ENCODE measurements at places on chromosomes 6 and 20.

- peak; percentile 36 for DNase-seq
Observed at GRCh38 chr6:12148841-12149240, 136.7 kb downstream of the HIVEP1 start.

DNA sequence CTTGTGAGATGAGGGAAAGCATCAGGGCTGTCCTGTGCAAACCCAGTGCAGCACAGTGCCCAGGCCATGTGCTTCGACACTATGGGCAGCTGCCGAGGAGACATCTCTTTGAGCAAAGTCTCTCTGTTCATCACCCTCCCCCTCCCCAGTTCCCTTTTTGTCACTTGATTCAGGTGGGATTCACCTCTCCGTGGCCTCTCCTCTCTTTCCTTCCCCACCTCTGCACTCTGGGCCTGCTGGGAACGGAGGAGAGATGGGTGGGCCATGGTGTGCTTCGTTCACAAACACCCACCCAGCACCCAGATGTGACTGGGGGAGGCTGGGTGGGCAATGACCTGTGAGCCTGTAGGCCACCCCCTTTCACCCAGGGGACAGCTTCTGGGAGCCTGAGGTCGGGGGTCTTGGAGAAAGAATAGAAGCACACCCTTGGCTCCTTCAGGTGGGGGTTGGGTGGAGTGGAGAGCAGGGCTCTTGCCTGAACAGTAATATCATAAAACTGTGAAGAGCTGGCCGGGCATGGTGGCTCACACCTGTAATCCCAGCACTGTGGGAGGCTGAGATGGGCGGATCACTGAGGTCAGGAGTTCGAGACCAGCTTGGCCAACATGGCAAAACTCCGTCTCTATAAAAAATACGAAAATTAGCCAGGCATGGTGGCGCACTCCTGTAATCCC, 33.5 kb upstream of the DLGAP4 start:
- no peak for DNase-seq

GRCh38 chr20:21183722-21184121, 57.8 kb downstream of the KIZ start:
- DNase-seq, result no peak

DNA sequence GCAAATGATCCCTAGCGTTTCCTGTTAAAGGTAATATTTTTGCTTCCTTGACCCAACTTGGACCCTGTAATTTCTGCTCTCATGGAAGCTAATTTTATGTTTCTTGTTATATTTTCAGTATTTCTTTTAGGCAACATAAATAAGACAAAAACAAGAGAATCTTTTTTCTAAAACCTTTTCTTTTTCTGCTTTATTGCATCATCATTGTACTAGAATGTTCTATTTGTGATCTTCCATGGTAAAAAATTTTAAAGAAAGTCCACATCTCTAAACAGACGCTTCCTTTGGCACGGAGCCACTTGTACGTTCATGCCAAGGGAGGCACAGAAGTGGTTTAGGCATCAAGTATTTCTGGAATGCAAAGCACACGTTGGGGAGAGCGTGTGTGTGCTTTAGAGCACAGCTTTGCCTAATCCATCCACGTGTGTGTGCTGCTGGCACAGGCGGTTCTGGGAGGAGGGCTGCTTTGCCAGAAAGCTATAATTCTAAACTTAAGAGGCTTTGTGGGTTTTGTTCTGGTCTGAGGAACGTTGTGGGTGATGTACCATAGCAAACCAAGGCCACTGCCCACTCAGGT, 98.3 kb downstream of the SASH1 start:
- peak; percentile 91 for DNase-seq

- DNase-seq, result no peak
Observed at GRCh38 chr6:116542426-116542825, 3.1 kb downstream of the TRAPPC3L start.

DNA sequence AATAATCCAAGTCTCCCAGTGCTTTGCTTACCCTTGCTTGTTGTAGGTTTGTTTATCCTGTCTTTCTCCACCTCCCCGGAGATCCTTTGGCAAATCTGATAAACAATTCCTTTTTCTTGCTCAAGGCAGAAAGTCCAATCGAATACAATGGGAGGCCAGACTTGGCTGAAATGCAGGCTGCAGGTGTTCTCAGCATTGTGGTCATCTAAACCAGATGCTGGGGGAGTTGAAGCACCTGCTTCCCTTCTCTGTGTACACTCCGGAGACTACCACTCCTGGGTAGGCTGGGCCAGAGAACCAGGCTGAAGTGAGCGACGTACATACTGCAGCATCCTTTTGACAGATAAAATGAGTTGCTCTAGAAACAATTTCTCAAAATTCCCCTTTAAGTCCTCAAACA, 82.6 kb upstream of the PREP start:
- no peak for DNase-seq

DNA sequence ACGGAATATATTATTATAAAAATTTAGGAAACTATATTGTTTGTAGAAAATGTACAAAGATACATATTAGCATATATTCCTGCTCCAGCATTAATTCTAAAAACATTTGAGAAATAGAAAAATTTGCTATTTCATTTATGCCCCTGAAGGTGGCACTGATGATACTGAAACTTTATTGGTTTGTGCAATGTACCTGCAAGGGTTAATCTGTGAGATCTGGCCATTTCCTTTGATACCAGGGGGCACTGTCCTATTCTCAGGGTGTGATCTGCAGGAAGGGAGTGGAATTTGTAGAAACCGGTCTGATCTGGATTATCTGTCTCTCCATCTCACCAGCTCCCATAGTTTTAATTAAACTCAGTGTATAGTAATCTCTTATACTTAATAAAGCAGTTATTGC, 625.1 kb upstream of the IMPG1 start:
- peak; percentile 65 for DNase-seq

DNA sequence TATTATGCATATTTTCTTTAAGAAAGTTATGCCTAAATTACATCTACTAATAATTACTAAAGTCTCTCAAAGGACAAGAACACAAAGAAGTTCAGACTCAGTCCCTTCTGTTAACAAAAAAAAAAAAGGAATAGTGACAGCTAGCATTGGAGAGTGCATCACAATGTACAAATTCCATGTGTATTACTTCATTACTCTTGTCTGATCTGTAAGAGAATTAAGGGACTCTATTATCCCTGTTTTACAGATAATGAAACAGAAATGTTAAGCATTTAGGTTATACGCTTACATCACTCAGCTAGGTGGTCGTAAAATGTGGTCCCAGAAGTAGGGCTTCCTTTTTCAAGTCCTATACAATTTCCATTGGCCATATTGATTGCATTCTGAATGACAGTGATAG, 17.2 kb upstream of the VNN1 start:
- peak; percentile 25 for DNase-seq

- DNase-seq, result peak; percentile 42
Observed at GRCh38 chr6:164303102-164303964, 888.8 kb downstream of the QKI start.

DNA sequence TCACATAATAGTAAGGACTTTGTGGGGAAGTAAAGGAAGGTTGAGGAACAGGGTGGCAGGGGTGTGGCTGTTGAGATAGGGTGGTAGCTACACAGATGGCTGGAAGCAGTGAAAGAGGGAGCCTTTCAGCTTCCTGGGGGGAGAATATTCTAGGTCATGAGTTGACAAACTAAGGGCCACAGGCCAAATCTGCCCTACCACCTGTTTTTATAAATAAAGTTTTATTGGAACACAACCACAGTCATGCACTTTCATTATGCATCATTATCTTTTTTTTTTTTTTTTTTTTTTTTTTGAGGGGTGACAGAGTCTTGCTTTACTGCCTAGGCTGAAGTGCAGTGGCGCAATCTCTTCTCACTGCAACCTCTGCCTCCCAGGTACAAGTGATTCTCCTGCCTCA, 243.1 kb downstream of the NFATC2 start:
- DNase-seq, result no peak

- no peak for DNase-seq
Observed at GRCh38 chr6:156534594-156534993, 242.6 kb upstream of the ARID1B start.

DNA sequence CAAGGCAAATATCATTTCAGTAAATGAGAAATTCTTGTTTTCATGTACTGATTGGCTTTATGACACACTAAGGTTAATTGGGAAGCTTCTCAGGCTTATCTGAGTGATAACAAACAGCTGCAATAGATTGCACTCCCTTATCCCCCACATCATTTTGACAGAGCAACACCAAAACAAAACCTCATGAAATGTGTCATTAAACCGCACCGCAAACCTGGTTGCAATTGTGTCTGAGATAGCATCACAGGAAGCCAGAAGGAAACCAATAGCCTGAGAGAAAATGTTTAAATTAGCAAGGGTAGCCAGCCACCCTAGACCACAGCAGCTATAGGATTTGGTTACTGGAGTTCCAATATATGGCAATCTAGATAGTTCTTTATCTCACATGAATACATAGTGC, 31.6 kb upstream of the LAMA4 start:
- no peak for DNase-seq

DNA sequence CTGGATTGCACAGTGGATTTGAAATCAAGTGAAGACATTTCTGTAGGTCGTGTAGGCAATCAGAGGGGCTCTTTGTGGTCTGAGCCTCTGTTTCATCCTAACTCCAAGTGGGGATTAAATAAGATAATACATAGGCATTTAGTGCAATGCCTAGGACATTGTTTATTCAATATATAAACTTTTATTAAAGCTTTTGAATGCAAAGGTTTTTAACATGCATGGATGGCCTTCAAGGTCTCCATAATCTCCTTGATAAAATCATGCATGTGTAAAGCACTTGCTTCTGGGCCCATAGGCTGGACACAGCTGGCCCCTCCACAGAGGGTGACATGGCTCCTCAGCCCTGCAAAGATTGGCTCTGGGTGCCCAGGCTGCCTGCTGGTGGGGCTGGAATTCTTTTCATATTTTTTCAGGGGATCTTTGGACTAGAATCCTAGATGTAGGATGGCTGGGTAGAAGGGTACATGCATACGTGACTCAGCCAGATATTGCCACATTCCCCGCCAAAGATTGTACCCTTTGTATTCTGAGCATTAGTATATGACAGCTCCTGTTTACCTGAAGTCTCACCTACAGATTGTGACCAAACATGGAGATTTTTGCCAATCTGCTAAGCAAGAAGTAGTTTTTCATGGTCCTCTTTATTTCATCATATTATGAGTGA, 19.0 kb upstream of the AVP start:
- no peak for DNase-seq

All from choroid plexus epithelial cell (primary cell).